Eye (tissue), 1 donor: ENCODE measurements at places on chromosomes 3 and 15.

GRCh38 chr3:122006267-122006666, 15.8 kb downstream of the ILDR1 start:
- DNase-seq: no peak

GRCh38 chr3:148366743-148367410, 330.8 kb upstream of the AGTR1 start:
- DNase-seq: peak; percentile 41

- no peak for DNase-seq
These were observed 20.9 kb upstream of the CEMIP start for GRCh38 chr15:80758130-80758745.

DNA sequence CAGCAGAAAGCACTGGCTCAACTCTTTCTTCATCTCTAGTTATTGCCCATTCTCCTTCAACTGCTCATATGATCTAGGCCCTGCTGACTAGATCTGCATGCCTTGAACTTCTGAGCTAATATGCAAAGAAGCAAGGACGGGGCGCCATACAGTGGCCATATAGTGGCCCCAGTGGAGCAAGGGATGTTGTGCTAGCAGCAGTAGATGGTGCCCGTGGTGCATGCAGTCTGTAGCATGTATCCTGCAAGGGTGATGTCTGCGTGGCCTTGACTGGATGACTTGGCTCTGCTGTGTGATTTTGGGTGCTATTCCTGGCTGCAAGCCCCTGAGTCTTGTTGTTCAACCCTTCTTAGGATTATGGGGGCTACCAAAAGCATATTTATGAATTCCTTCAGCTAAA, 12.2 kb upstream of the NMD3 start:
- no peak for DNase-seq

- peak; percentile 57 for DNase-seq
These were observed 583.9 kb downstream of the NTRK3 start for GRCh38 chr15:87672309-87673288.

- DNase-seq: no peak
These were observed 670.6 kb downstream of the PLOD2 start for GRCh38 chr3:145490088-145491048.

- no peak for DNase-seq
These were observed 226.0 kb upstream of the CGNL1 start for GRCh38 chr15:57150066-57150865.

DNA sequence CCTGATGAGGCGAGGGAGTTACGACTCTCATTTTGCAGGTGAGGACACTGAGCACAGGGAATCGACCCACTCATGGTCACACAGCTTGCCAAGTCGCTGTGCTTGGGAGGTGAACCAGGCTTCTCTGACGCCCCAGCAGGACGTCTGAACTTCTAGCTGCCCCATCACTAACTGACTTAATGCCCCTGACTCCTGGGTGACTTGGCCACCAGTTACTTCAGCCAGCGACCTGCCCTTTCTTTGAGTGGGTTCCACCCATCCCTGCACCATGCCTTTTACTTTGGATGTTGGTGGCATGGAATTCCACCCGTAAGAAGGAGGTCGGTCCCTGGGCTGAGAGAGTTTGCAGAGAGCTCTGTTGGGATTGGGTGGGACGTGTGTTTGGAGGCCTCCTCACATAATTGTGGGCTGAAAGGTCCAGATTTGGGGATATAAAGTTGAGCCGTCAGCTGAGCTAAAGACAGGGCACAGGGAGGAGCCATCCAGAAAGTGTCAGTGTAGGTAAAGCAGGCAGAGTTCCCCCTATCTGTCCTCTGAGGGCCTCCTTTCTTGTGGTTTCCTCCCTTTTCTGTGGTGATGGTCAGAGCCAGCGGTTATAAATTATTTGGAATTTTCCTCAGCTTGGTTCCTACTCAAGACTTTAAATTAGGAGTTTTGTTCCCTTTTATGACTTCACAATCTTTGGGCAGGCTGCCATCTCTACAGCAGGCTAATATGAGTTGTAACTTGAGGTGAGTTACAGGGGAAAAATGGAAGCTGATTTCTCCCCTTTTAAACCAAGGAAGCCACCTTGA, 55.0 kb downstream of the FLNB start:
- peak; percentile 60 for DNase-seq

DNA sequence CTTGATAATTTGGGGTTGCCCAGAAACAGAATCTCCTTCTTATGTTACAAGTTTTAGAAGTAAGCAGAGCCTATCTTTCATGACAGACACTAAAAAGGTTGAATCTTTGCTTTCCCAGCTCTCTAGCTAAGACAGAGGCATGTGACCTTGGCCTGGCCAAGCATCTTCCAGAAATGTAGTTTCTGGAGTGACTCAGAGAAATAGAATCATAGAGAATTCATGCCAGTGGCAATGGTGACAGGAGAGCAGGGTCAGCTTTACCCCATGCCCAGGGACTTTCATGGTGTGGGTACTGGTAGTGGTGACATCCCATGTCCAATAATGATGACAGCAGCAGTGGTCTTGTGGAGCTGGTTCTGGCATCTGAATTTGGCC, 4.0 kb upstream of the PARP6 start:
- DNase-seq: no peak

GRCh38 chr3:126212620-126213378, 32.4 kb upstream of the ALDH1L1 start:
- peak; percentile 86 for DNase-seq

DNA sequence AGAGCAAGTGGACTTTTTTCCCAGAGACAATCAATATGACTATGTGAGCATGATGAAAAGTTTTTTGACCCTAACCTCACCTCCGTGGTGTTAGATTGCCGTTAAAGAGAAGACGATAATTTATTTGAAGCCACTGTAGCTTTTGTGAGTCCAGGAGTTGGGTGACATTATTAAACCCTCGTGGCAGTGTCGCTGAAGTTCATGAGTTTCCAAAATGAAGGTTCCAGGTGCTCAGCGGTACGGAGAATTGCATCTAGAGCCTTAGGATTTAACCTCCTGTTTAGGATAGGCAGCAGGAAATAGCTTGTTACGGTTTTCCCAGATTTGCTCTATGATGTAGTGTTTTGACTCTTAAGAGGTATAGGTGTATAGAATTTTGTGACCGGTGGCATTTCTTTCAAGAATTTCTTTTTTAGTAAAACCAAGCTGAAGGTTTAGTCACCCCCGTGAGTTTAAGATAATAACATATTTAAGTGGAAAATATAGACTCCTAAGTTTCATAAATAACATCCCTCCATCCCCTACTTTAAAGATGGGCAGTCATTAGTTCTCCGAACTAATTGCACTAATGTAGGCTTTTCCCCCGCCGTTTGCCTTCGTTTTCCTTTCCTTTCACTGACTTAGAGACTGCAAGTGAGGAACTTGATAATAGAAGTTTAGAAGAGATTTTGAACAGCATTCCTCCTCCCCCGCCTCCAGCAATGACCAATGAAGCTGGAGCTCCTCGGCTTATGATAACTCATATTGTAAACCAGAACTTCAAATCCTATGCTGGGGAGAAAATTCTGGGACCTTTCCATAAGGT, 2.0 kb downstream of the SMC4 start:
- DNase-seq: peak; percentile 72

GRCh38 chr3:139620438-139620837, 57.3 kb downstream of the NMNAT3 start:
- no peak for DNase-seq

DNA sequence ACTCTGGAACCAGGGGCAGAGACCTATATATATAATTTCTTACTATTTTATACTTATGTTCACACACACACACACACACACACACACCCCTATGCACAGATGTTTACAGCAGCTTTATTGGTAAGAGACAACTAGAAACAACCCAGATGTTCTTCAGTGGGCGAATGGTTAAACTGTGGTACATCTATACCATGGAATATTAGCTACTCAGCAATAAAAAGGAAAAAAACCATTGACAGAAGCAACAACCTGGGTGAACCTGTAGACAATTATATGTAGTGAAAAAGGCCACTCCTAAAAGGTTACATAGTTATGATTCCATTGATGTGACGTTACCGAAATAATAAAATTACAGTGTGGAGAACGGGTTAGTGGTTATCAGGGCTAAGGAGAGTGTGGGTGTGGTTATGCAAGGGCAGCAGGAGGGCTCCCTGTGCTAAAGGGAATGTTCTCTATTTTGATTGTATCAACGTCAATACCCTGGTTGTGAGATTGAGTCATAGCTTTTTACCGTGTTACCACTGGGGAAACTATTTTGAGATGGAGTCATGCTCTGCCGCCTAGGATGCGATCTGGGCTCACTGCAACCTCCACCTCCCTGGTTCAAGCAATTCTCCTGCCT, 85.5 kb downstream of the FLNB start:
- no peak for DNase-seq

GRCh38 chr3:46749129-46749528, 31.5 kb upstream of the PRSS50 start:
- DNase-seq: no peak

- DNase-seq: no peak
These were observed 143.4 kb upstream of the KBTBD8 start for GRCh38 chr3:66854601-66855151.

GRCh38 chr3:151011427-151011826, 38.9 kb upstream of the CLRN1 start:
- peak; percentile 72 for DNase-seq
